ENCODE measurements at places on chromosomes 13 and 19.

DNA sequence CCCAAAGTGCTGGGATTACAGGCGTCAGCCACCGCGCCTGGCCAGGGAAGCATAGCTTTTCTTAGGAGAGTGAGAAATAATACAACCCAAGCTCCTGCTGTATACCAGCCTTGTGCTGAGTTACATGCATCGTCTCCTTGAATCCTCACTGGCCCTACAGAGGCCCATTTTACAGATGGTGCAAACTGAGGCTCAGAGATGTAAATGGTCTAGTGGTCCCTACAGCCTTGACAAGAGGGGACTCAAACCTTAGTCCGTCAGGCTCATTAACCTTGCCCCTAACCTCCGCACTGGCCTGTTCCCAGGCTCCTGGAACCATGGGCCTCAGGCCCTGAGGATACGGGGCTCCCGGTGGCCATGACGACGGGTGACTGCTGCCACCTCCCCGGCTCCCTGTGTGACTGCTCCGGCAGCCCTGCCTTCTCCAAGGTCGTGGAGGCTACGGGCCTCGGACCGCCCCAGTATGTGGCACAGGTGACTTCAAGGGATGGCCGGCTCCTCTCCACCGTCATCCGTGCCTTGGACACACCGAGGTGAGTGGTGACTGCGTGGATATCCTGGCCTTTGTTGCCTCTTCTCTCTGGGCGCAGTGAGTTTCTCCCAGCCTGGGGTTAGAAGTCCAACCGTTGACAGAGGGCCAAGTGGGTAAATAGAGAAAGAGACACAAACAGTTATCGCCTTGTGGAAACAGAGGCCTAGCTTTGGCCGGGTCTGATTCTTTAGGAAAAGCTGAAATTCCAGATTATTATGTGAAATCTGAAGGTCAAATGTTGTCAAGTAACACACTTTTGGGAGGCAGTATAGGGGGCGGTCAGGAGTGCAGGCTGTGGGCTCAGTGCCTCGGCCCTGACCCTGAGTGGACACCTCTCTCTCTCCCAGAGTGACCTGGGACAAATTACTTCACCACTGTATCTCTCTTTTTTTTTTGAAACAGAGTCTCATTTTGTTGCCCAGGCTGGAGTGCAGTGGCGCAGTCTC, 8.7 kb downstream of the MARCHF2 start:
- no peak for DNase-seq

GRCh38 chr13:113526466-113527220, 36.1 kb upstream of the DCUN1D2 start:
- no peak for DNase-seq

GRCh38 chr13:39209731-39210531, 171.7 kb downstream of the NHLRC3 start:
- no peak for DNase-seq

GRCh38 chr19:45645631-45646344, 6.6 kb upstream of the EML2 start:
- peak; percentile 82 for DNase-seq

DNA sequence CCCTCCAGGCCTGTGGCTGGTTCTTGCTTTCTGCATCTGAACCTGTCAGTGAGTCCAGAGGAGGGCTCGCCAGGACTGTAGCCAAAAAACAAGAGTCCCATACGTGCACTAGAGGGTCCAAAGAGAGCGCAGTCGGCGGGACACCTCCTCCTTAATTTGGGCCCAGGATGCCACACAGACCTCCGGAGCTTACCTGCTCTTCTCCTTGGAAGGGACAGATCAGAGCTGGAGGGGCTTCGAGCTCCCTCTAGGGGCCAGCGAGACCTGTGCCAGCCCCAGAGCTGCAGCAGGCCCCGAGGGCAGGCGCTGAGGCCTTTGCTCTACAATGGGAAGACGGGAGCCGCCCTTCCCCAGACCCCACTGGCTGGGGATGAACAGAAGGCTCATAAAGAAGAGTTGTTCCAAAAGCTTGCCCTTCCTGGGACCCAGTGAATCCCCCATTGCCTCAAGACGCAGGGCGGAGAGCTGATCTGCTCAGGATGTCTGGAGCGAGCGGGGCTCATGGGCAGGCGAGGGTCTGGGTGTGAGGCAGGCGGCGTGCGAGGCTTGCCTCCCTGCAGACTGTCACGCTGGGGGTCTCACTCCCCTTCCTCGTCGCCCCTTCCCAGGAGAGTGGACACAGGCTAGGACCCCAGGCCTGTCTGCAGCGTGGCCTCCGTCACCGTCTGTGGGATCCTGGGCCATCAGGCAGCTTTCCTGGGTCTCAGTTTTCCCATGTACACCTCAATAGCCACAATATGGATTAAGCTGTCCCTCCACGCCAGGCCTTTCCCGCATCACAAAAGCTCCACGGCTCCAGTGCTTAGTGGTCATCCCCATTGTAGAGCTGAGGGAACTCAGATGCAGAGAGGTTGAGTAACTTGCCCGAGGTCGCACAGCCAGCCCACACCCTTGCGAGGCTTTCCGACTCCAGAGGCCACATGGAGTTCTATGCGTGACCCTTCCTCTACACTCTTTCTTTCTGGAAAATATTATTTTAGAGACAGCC, 46.9 kb upstream of the VSTM2B start:
- no peak for DNase-seq

DNA sequence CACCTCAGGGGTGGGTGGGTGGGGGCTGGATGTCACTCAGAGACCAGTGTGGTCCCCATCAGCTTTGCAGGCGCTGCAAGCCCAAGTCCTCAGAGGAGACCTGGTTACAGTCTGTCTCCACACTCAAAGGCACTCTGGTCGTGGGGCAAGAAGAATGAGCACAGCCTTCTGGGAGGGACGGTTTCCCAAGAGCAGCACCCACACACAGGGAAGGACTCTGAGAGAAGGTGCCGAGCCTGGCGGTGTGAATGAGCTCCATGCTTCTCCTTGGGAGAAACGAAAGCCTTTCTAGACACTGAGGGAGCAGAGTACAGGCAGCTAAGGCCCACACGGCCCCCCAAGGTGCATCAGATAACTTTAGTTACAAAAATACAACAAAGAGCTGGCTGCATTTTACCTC, 473.6 kb downstream of the FOXO1 start:
- no peak for DNase-seq

GRCh38 chr13:46531953-46532352, 21.0 kb upstream of the LRCH1 start:
- DNase-seq = no peak

GRCh38 chr13:59103004-59103768, 1060.5 kb downstream of the DIAPH3 start:
- no peak for DNase-seq

GRCh38 chr19:32537580-32537979, 43.4 kb upstream of the PDCD5 start:
- no peak for DNase-seq

DNA sequence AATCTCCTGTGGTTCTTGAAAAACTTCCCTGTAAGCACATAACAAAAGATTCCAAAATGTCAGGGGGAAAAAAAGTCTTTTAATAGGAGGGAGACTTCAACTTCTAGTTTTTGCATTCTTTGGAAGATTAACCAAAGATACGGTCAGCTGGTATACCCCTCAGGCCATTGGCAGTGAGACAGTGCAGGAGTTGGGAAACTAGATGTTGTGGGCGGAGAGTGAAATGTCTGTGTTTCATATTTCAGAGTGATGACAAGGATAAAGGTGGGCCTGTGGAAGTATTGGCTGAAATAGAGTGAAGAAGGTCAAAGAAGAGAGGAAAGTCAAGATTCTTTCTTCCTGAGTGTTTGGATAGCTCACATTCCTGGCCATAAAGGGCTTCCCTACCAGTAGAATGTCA, 40.8 kb downstream of the CYP2B6 start:
- DNase-seq = no peak

- no peak for DNase-seq
Measured at GRCh38 chr19:51127755-51128154, 3.0 kb downstream of the SIGLEC9 start.

All from CD4-positive, alpha-beta T cell treated with Interleukin-1 beta for 1 hour (primary cell).